ENCODE measurements at places on chromosomes 13 and 19.
A peak's percentile ranks its signal among the peaks of the same experiment; 100 is the strongest.

DNA sequence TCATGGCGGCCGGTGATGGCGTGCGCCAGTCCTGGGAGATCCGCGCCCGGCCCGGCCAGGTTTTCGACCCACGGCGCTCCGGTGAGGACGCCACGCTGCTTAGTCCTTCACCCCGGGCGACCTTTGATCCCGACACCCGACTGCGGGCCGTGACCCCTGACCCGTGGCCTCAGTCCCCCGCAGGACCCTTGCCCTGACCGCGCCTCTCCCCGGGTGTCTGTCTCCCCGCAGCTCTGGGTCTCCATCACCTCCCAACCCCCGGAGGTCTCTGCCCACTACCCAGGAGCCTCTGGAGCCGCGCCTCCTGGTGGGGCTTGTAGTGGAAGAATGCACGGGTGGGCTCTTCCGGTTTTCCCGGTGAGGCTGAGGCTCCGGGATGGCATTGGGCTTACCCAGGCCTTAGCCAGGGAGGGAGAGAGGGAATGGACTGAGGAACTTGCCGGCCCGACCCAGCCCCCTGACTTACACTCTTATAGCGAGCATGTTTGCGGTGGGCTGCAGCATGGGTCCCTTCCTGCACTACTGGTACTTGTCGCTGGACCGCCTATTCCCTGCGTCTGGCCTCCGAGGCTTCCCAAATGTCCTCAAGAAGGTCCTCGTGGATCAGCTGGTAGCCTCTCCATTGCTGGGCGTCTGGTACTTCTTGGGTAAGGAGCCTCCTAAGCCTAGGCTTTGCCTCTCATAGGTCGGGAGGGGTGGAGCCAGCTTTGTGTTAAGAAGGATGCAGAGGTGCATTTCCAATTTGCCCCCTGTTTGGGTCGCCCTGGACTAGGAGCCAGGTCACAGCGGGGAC lies 566 bp downstream of the MPV17L2 start:
- DNase-seq = peak; percentile 41

DNA sequence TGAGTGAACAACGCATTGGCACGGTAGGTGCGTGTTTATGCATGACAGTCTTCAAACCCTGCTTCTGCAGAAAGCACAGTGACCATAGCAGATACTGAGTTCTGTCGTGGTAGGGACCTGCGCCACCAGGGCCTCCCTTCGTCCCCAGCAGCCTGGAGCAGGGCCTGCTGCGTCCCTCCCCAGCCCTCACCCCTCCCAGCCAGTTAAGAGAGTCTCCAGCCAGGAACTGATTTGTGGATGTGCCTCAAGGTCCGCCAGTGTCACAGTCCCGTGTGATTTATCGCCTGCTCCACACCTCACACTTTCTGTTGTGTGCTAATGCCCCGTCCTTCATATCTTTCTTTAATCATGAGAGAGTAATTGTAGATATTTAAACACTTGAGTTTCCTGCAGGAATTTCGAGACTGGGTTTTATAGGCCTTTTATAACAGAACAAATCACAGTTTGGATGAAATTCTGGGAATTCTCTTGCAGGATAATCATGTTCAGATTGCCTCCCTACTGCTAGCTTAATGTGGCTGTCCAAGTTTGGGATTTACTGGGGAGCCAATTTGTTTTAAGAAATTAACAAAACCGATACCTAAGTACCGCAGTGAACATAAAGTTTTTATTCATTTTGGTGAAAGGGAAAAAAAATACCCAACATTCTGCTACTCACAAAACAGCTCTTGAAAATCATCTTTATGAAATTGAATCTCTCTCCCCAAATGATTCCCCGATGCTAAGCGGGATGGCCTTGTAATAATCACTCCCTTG lies 438.6 kb downstream of the TSHZ3 start:
- no peak for DNase-seq

GRCh38 chr13:33249894-33250293 lies 35.7 kb downstream of the STARD13 start:
- no peak for DNase-seq

GRCh38 chr13:45728759-45729158 lies 26.6 kb downstream of the CBY2 start:
- DNase-seq = peak; percentile 62

DNA sequence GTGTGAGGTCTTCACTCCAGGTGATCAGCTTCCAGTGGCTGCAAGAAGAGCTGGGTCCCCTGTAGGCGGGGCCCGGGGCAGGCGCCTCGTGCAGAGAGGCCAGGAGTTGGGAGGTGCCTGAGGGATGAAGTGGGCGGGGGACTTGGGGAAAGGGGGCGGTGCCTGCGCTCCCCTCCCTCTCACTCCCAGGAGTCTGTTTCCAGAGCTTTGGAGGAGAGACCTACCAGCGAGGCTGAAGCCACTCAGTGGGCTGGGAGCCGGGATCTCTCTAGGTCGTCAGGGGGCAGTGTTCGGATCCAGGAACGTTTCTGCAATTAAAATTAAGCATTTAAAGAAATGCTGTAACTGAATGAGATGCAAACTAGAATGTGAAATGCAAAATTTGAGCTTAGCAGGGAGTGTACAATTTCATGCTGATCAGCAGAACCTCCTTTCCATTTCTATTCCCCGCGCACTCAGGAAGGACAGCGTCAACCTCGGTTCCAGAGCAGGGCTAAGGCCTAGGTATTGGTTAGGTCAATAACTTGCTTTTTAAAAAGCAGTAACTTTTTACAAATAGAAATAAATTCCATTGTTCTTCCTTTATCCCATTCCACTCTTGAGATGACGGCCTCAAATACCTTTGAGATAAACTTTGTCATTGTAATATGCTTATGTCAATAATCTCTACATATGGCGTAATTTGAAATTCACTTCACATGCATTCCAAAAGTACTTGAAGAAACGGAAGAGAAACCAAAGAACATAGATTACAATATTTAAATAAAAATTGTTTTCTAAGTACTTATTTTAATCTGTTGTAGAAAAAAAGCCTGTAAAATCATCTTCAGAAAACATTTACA lies 11.6 kb downstream of the ZNF160 start:
- no peak for DNase-seq

DNA sequence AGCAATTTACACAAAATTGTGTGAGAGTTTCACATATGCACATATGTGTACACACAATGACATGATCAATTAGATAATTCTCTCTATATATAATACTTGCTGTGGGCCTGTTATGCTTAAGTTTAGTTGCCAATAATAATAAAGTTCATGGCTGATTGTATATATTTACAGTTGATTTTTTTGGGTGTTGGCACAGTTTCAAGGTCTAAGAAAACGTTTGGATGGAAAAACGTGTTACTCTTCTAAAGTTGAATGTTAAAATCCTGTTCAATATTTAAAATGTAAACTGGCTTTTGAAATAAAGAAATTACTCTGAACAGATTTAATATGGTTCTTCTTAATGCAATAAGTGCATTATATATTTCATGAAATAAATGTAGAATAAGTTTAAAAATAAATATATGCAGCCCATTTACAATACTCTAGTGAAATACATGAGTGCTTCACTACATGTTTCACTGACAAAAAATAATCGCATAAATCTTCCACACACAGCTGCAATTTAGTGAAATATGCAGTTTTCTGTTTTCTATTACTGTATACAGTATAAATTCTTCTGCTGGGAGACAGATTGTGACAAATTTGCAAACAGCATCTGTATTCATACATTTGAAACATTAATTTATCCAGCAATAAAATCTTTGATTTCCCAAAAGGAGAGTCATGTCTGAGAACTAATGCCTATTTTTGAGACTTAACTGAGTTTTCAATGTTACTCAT lies 586.9 kb upstream of the KLHL1 start:
- no peak for DNase-seq

GRCh38 chr19:33374236-33374714 lies 766 bp downstream of the CEBPG start:
- peak; percentile 35 for DNase-seq

- no peak for DNase-seq
Observed at GRCh38 chr13:31050486-31051400, 111.0 kb downstream of the HSPH1 start.

DNA sequence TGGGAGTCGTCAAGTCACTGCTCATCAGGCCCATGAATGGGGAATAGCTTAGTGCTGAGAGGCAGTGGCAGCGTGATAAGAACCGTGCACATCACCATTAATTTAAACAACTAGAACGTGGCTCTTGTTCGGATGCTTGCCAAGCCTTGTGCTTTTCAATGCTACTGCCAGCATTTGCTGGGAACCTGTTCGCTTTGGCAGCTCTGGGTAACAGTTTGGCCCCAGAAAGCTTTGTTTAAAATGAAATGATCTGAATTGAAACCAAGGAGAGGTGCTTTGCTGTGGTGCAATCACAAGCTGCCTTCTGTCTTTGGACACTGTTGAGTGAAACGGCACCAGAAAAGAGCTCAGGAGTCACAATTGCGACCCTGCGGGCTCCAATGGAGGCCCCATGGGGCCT lies 53.5 kb upstream of the OLFM4 start:
- DNase-seq = no peak

- DNase-seq = no peak
Observed at GRCh38 chr13:70051531-70051930, 56.1 kb upstream of the ATXN8OS start.

- DNase-seq = no peak
Observed at GRCh38 chr19:38670921-38671398, 23.5 kb downstream of the ACTN4 start.

DNA sequence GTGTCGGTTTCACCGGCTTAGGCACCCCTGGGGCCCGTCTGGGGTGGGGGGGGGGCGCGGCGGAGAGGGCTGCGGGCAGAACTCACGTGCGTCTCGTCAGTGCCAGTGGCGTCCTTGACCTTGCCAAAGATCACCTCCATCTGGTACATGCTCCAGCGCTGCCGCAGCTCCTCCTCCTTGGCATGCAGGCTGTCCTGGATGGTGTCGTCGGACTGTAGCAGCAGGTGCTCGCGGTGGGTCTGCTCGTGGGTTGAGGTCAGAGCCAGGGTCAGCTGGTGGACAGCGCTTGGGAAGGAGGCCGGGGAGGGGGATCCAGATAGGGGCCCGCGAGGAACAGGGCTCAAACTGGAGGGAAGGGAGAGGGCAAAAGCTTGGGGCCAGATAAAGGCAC lies 4.7 kb upstream of the RGL3 start:
- DNase-seq = no peak

GRCh38 chr19:21604951-21605476 lies 99.6 kb downstream of the ZNF429 start:
- DNase-seq = peak; percentile 61

DNA sequence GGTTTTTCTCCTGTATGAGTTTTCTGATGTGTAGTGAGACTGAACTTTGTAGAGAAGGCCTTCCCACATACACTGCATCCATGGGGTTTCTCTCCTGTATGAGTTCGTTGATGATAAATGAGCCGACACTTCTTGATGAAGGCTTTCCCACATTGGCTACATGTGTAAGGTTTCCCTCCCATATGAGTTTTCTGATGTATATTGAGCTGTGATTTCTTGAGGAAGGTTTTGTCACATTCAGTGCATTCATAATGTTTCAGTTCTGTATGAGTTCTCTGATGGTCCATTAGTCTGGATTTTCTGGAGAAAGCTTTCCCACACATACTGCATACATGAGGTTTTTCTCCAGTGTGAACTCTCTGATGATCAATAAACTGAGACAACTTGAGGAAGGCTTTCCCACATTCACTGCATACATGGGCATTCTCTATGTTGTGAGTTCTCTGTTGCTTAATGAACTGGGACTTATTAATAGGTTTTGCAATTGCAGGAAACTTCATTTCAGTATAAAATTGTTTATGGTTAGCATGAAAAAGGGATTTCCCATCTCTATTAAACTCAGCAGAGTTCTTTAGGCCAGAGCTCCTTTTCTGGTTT lies 7.5 kb upstream of the ZNF350 start:
- DNase-seq = no peak

DNA sequence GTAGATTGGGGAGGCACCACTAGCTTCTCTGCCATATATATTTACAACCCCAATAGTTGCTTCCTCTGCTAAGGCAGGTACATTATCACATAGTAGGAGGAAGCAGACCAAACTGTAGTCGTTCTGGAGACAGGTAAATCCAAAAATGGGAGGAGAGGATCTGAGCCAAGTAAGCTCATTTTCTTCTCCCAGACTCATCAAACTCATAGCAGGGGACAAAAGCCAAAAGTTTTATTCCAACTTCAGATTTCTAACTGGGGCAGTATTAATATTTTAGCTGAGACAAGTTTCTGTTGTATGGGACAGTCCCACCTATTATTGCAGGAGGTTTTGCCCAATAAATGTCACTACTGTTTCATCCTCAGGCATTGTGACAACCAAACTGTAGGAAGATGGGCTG lies 7.8 kb upstream of the IGSF23 start:
- no peak for DNase-seq

Measured in hematopoietic multipotent progenitor cell treated with erythropoietin and hydrocortisone succinate and interleukin-3 and kit ligand, for 4 days (in vitro differentiated cells).